ENCODE measurements at places on chromosomes 1 and 21. TPM values are rescaled to one million over a fixed set of nuclear protein-coding genes. Genes with fewer than 3 reads are reported as not detected.
A peak's percentile ranks its signal among the peaks of the same experiment; 100 is the strongest.

Gene AGT
- not detected for total RNA-seq

DNA sequence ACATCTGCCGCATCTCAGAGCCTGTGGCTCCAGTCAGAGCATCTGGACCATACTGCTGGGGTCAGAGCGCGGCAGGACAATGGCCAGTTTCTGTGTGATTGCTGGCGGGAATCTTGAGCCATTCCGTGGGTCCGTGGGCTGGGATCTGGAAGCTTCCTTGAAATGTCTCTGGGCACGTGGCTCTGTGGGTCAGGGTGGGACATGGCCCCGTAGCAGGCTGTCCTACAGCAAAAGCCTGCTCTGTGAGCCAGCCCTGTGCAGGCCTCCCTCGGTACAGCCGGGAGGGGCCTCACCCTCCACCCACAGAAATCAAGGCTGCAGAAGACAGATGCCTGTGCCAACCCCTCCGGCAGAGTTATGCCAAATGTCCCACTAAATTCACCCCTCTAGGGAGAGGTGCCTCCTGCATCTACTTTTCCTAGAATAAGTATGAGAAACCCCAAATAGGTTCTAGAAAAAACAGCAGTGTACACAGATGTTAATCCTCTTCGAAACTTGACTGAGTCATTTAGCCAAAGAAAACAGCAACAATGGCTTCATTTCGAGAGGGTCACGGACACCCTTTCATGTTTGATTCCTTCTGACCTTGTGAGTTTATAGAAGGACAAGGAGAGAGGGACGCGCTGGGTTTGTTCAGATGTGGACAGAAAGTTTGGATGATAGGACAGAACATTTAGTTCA lies 27.8 kb downstream of the COL18A1 start:
- DNase-seq = no peak
- no peaks in the 10 kb centered on the region for H3K27me3 ChIP-seq
- H3K27ac ChIP-seq = no peak overlapping the region
- H3K4me1 ChIP-seq = peaks cover 2% of the 10 kb centered on the region

DNA sequence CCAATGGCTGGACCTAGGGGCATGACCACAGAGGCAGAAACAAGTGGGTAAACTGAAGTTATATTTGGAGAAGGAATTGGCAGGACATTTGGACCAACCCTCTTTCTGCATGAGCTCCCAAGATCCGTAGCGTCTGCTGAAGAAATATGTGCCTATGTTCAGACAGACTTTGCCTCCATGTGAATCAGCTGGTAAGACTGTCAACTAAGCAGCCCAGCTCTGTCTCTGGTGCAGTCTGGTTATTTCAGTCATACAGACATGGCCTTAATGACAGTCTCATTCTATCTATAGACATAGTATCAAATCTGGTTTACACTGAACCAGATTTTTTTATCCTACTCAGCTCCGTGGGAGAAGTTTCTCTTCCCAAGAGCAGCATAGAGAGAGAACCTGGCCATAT lies 63.1 kb upstream of the PBX1 start:
- no peaks in the 10 kb centered on the region for H3K27me3 ChIP-seq
- H3K27ac ChIP-seq = no peak overlapping the region
- no peaks in the 10 kb centered on the region for H3K4me1 ChIP-seq
- DNase-seq = no peak
- no peaks in the 10 kb centered on the region for H3K36me3 ChIP-seq

DNA sequence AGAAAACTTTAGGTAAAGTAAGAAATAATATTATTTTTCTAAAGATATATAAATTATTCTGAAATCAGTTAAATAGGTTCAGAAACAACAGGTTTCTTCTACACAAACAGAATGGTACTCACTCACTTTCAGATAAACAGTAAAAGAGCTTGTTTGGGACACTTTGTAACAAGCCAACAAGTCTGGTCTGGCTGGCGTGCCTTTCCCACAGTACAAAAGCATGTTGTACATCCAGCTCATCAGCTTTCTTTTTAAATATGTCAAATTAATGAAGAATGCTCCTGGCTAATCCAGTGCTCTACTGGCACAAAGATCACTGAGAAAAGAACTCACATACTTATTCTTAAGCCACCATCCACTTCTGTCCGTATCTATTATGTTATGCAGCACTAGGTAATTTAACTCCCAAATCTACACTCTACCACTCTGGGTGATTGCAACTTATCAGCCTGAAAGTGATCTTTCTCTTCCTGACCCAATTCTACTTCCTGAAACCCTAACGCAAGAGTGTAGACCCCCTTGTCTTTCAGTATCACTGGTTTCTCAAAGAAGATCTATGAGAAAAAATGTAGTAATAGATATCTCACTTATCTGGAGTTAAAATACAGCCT lies 32.6 kb downstream of the TRIT1 start:
- peaks cover 30% of the 10 kb centered on the region for H3K36me3 ChIP-seq
- H3K27ac ChIP-seq = peak overlapping the region; percentile 48
- H3K4me3 ChIP-seq = no peak overlapping the region
- H3K27me3 ChIP-seq = no peaks in the 10 kb centered on the region
- peaks cover 13% of the 10 kb centered on the region for H3K4me1 ChIP-seq
- no peak for DNase-seq

DNA sequence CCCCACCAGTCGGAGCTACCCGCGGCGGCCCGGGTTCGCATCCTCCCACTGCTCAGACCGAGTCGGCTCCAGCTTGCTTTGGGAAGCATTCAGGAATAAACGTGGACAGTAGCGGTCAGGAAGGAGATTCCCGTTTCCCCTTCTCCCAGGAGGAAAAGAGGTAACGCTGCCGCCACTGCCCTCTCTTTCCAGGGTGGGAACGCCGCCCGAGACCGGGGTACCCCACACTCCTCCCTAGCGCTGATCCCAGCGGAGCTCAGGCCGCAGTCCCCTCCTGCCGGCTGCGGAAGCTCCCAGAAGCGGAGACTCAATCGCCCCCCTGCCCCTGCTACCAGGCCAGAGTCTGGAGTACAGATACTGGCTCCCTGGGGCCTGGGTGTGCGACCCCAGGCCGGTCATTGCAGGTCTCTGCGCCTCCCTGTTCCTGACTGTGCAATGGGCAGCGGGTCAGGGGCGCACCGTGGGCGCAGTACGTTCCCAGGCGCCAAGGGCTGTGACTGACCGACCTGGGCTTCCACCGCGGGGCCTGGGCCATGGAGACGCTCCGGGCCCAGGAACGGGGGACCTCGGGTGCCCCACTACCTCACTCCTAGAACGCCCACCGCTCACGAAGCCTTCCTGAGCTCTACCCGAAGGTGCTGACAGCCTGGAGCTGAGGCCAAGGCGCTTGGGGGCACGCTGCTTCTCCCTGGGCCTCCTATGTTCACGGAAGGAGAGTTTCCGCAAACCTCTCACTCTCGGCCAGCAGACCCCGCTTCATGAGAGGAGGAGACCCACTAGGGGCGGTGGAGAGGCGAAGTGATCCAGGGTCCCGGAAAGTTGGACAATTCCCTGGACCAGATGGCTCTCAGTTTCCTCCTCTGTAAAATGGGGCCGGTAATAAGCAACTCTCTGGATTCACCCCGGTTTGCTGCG lies 7.8 kb downstream of the DMRTA2 start:
- peaks cover 73% of the 10 kb centered on the region for H3K27me3 ChIP-seq
- peaks cover 6% of the 10 kb centered on the region for H3K36me3 ChIP-seq
- H3K4me1 ChIP-seq = peaks cover 18% of the 10 kb centered on the region
- no peak overlapping the region for H3K4me3 ChIP-seq
